ENCODE measurements at places on chromosomes 2 and 18.

DNA sequence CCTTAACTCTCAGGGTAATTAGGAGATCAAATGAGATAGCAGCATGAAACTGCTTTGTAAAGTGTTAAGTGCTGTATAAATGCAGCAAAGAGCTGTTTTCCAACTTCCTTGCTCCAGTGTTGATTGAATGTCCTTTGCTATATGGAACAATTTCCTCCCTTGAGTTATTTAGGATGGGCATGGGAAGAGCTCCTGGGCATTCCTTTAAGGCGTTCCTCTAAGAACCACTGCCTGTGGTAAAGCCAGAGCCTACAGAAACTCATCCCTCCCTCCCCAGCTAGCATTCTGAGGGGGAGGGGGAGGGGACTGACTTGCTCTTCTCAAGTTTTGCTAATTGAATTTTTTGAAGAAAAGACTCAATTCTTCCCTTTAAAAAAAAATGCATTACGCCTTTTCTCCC is 1.4 kb downstream of the AKAIN1 start:
- DNase-seq, result no peak

GRCh38 chr2:182744490-182744889 is 28.4 kb downstream of the DNAJC10 start:
- DNase-seq, result no peak

DNA sequence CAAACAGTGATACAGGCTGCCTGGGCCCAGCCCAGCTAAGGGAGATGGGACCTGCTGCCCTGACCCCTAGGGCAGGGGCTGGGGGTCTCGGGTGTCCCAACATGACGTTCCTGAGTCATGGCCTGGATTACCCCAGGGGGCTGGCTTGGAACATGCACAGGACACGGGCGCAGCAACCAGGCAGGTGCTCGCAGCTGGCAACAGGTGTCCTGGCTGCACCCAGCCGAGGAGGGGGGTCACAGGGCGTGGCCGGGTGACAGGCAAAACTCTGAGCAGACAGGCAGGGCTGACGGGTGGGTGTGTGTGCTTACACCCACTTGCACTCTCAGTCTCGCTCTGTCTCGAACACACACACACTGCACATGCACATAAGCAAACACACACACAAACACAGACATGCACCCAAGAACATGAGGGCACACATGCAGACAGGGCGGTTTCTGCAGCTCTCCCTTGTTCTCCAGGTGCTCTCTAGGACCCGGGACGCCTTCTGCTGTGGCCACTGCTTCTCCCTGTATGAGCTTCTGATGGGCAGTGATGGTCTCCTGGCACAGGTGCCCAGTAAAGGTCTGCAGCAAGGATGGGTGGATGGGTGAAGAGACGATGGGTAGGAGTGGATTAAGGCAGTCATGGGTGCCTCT is 33.7 kb upstream of the TAF1B start:
- DNase-seq, result no peak

GRCh38 chr2:112724591-112725525 is 4.0 kb downstream of the NT5DC4 start:
- no peak for DNase-seq

DNA sequence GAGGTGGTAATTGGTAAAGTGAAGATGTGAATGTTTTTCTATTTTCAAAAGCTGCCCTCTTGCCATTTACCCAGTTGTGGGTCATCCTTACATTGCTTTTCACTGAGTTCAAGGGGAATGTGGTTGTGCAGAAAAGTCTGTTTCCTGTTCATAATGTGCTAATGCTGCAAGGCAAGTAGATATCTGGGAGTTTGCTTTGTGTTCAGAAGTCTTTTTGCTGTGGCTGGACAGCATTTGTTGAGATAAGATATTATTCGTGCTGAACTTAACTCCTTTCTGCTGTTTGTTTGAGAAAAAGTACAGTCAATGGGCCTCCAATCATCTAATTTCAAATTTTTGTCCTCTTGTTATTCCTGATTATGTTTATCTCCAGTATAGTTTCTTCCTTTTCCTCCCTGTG is 263.2 kb downstream of the LTBP1 start:
- no peak for DNase-seq

DNA sequence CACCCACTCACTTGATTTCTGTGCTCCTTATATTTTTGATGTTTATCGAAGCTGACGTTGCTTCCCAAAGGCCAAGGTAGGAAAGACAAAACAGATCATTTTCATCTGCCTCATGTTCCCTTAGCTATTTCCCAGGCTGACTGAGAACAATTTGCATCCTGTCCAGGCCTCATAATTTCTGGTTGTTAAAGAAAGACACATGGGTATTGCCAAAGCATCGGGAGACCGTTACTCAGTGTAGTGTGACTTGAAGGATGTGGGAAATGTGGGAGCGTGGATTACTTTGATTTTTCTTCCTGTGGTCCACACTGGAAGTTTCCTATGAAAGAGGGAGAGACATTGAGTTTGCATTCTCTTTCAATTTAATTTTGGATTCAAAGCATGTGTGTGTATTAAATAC is 204.6 kb downstream of the TRIB2 start:
- DNase-seq, result no peak

DNA sequence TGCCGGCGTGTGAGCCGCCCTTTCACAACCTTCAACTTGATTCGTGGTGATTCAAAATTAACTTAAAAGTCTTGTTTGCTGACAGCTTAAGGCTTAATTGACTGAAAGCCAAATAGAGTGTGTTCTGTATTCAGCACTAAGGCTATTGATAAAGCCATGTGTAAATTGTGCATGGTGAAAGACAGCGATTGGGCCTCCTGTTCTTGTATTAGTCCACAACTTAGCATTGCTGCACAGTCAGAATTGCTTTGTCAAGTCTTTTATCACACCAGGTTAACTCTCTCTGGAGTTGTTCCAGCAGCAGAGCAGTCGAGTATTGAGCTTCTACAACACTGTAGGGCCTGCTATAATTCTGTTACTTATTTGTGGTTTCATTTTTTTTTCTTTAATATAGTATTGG is 210.1 kb downstream of the WDR7 start:
- no peak for DNase-seq

Measured in AG04450 (cell line).